GM19239 (cell line): ENCODE measurements at places on chromosomes 12 and 14.
A peak's percentile ranks its signal among the peaks of the same experiment; 100 is the strongest.

- no peak for DNase-seq
Observed at GRCh38 chr14:99075061-99075460, 196.9 kb downstream of the BCL11B start.

GRCh38 chr12:52061470-52062166 lies 8.2 kb upstream of the ATG101 start:
- no peak for DNase-seq

GRCh38 chr12:48459259-48459658 lies 13.1 kb upstream of the ANP32D start:
- no peak for DNase-seq

- DNase-seq = peak; percentile 84
Observed at GRCh38 chr12:48788854-48789775, at the start of gene ADCY6. Gene ADCY6 (minus strand): TSS chr12:48789089. CDS start chr12:48783434, 5,655 bp downstream.

- no peak for DNase-seq
Observed at GRCh38 chr12:105025890-105026289, 39.8 kb downstream of the NOPCHAP1 start.

DNA sequence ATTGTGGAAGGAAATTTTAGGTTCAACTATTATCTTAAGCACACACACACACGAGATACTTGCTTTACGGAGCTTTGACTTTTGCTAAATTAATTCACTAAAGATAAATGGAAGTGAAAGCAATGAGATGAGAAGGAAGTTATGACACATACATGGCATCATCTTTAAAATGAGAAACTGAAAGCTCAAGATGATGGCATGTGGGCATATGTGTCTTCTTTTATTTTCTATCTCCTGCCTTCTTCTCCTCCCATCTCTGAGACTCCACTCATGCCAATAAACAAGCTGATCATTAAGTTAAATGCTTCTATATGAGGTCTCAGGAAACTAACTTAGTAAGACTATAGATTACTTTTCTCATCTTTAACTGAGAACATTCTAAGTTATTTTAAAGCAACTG lies 216.7 kb downstream of the MED13L start:
- DNase-seq = peak; percentile 4

DNA sequence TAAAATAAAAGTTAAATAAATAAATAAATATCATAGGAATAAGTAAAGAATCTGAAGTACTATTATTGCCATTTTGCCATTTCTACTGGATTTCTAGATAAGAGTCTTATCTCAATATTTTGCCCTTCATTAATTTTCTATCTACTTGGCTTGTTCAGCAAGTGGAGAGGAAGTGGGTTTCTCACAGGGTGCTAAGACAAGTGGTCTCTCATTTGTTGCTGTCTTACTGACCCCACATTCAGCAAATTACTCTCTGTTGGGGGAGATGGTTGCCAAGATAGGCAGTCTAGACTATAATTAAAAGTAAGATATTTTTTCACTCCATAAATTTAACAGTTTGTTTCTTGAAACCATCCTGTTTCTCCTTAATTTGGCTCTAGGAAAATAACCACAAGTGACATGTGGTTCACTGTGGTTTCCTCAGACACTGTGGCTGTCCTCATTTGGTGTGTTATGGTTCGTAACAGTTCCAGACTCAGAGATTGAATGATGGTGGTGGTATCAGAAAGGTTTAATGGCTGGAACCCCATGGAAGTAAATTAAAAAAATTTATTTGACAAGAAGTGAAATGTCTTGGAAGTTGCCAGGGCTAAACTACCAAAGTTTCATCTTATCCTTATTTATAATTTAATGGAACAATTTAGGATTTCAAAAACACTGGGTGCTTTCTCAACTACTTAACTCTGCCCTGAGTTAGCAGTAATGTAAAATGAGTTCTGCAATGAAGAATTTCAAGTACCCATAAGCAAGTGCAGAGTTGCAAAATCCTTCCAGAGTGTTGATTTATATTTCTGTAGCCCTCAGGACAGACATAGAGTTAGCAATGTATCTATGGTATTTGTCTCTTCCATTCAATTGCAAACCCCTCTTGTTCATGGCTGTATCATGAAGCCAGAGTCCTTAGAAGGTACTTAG lies 214.8 kb downstream of the MSRB3 start:
- DNase-seq = no peak

GRCh38 chr12:100020370-100020769 lies 35.6 kb upstream of the ANKS1B start:
- no peak for DNase-seq

DNA sequence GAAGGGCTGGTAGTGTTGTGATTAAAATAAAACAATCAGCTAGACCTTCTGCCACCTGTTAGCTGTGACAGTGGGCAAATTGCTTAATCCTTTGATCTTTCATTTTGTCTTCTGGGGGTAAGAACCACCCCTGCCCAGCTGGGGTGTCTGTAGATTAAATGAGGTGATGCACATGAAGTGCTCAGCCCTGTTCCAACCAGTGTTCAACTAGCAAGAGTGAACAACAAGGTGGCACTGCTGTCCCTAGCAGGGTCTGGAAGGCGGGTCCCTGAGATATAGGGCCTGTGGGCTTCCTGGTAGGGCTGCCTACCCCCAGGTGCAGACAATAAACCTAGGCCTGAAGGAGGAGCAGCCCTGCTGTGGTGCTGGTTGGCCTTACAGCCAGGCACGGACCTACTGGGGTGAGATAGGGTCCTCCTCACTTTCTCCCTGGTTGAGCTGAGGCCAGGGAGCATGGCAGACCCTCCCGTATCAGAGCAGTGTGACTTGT lies 60.6 kb downstream of the ARL6IP4 start:
- DNase-seq = no peak

GRCh38 chr12:42887657-42888056 lies 298.1 kb upstream of the PRICKLE1 start:
- DNase-seq = no peak

DNA sequence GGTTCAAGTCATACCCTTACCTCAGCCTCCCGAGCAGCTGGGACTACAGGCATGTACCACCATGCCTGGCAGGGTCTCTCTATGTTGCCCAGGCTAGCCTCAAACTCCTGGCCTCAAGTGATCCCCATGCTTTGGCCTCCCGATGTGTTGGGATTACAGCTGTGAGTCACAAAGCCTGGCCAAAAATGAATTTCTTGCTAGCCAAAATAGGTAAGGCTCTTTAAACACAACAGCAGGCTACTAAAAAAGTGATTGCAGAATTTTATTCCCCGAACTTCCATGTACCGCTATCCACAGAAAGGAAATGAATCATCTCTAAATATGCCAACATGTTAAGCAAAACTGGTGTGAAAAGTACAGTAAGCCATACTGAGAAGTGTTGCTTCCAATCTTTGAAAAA lies 50.6 kb downstream of the WDHD1 start:
- no peak for DNase-seq

GRCh38 chr12:43291516-43291915 lies 260.5 kb downstream of the ADAMTS20 start:
- no peak for DNase-seq

- no peak for DNase-seq
Observed at GRCh38 chr14:20472536-20473169, 3.4 kb downstream of the PNP start.

- DNase-seq = no peak
Observed at GRCh38 chr12:109930028-109930800, 30.1 kb downstream of the TCHP start.

DNA sequence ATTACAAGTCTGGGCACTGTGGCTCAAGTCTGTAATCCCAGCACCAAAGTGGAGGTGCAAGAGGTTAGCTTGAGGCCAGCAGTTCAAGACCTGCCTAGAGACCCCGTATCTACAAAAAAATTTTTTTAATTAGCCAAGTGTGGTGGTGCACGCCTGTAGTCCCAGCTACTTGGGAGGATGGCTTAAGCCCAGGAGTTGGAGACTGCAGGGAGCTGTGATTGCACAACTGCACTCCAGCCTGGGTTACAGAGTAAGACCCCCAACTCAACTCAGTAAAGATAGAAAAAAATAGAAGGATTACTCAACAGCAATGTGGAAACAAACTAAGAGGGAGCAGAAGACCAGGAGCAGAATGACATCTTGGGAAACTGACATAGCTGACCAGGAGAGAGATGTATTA lies 13.3 kb downstream of the SBNO1 start:
- DNase-seq = no peak

GRCh38 chr12:111171345-111171744 lies 197.6 kb downstream of the PHETA1 start:
- DNase-seq = no peak

DNA sequence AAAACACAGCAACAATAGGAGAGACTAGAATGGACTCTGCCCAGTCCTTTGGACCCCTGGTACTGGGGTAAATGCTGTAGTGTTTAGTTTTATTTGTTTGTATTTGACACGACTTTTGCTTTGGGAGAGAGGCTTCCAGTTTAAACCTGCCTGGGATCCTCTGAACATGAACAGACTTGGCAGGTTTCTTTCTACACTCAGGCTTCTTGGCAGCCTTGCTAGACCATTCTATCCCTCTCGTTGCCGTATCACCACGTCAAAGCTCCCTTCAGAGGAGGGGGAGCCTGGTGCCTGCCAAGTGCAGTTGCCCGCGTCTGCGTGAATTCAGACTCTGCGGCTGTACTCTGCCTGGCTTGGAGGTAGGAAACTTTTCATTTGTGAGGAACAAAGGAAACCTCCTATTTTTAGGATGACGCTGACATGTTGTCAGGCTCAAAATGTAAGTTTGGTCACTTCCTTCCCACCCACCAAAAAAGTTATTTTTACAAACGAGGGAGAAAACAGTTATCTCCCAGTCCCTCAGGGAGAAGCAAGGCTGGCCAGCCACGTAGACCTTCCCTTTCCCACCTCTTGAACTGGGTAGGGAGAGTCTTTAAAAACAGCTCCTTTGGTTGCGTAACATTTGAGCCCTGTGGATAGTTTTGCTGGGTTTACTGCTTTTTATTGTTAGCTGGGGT lies 25.9 kb downstream of the CD9 start:
- DNase-seq = no peak

DNA sequence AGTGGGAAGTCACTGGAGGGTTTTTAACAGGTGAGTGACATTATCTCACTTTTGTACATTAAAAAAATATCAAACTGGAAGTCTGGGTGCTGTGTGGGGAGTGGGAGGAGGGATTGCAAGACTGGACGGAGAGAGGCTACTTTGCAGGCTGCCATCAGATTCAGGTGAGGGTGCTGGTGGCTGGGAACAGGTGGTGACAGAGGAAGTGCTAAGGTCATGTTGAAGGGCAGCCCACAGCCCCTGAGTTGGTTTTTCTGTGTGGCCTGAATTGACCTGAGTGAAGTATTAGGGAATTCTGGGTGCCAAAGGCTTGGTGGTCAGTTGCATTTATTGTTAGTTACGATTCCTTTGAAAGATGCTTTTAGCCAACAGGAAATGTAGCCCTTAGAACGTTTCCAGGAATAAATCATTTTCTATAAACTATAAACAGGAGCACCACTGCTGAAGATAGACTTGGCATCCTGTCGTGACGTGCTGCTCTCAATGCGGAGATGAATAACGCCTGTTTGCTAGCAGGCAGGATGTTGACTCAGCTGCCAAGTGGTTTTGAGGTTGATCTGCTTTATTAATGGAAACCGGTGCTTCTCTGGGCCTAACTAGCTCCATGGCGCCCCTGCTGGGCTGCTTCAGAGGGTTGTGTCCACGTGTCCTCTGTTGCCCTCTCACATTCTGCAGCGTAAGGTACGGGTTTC lies 707.5 kb upstream of the TMEM132C start:
- DNase-seq = peak; percentile 10

DNA sequence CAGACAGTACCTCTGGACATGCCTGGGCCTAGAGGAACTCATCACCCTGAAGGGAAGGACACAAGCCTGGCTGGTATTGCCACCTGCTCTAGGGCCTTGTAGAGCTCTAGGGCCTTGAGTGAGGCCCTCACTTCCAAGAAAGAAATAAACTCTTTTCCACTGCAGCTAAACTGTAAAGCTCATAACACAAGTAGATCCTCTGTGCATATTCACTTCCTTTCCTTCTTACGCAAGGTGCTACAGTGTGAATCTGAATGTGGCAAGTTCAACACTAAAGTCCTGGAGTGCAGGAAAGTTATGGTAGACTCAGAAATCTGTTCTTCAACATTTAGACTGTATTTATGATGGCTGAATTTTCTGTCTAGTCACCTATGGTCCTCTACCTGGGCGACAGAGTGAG lies 14.5 kb downstream of the RNASE3 start:
- DNase-seq = no peak

GRCh38 chr12:114580306-114580705 lies 103.7 kb downstream of the TBX3 start:
- DNase-seq = no peak

GRCh38 chr12:46177837-46178608 lies 90.8 kb downstream of the SLC38A1 start:
- DNase-seq = no peak

DNA sequence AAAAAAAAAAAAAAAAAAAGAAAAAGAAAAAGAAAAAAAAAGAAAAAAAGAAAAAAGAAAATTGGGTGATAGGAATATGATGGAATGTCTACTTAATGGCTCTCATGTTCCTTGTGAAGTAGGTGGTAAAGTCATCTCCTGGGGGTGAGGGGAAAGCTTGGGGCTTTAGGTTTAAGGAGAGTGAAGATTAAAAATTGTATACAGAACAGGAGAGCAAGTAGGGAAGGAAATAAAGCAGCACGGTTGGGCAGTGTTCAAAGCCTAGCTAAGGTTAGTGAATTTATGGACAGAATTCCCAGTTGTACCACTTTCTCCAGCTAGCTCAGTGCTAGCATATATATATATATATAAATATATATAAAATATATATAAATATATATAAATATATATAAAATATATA lies 40.0 kb upstream of the SLC2A13 start:
- DNase-seq = no peak

- DNase-seq = no peak
Observed at GRCh38 chr12:89501793-89502192, 22.8 kb downstream of the GALNT4 start.

DNA sequence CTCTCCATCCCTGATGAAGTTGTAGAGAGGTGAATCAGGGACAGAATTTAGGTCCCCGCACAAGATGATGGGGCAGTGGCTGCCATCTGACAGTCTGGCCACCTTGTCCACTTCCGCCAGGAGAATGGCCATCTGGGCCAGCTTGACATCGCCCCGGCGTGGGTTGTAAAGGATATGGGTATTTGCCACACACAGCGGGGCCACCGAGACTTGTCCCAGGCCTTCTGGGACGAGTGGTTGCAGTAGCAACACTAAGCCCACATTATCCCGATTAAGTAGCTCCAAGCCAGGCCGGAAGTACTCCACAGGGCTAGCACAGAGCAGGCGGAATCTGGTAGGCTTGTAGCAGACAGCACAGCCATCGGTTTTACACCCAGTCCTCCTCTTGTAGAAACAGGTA lies 6.2 kb downstream of the ANGEL1 start:
- no peak for DNase-seq

DNA sequence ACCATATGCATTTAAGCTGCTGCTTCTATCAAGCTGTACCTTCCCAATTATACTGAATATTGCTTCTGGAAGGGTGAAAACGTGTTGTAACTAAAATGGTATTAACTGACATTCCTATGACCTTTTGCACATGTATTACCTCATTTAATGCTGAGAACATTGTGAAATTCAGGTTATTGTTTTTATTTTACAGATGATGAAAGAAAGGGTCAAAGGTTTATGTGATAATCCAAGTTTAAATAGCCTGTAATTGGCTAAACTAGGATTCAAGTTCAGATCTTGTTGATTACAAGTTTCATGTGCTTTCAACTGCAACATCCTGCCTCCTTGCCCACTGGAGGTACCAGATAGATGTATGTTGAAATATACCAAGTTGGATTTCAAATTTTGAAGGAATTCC lies 433.3 kb upstream of the PRICKLE1 start:
- no peak for DNase-seq

GRCh38 chr14:22118899-22119477 lies 445.4 kb upstream of the OR4E1 start:
- DNase-seq = no peak
